ENCODE measurements at places on chromosomes 2 and 18. TPM values are rescaled to one million over a fixed set of nuclear protein-coding genes. Genes with fewer than 3 reads are reported as not detected.

ACMSD gene
- total RNA-seq: not detected

RND3 gene
- total RNA-seq: 24.9 TPM

HRH4 gene
- total RNA-seq: 0.10 TPM

LINC00305 gene
- not detected for total RNA-seq

SERPINB2 gene
- total RNA-seq: 2.0 TPM

ABCG5 gene
- total RNA-seq: not detected

CD207 gene
- not detected for total RNA-seq

MLPH gene
- total RNA-seq: 10.1 TPM

- no peak for DNase-seq
- peak overlapping the region; percentile 23 for H3K27ac ChIP-seq
- H3K4me1 ChIP-seq: peaks cover 2% of the 10 kb centered on the region
- no peaks in the 10 kb centered on the region for H3K27me3 ChIP-seq
- no peaks in the 10 kb centered on the region for H3K36me3 ChIP-seq
- H3K4me3 ChIP-seq: no peak overlapping the region
Observed at GRCh38 chr2:205699515-205700289, 17.4 kb downstream of the NRP2 start.

DNA sequence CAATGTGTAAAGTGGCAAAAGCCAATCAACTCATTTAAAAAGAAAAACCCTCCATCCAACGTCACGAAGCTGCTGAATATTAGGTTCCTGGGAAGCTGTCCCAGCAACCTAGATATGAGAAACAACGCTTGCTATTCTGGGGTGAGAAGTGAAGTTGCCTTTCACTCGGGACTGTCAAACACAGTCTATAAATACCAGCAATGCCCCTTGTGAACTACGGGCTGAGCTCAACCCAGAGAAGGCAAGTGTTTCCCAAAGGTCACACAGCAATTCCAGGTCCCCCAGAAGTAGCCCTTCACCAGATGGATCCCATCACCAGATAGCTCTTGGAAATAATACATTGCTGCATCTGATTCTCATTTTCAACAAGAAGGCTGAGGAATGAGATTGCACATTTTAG, 67.9 kb downstream of the BCL11A start:
- no peaks in the 10 kb centered on the region for H3K4me1 ChIP-seq
- no peak overlapping the region for H3K27ac ChIP-seq
- no peaks in the 10 kb centered on the region for H3K27me3 ChIP-seq
- H3K4me3 ChIP-seq: no peak overlapping the region
- no peaks in the 10 kb centered on the region for H3K36me3 ChIP-seq

- H3K27ac ChIP-seq: no peak overlapping the region
- no peaks in the 10 kb centered on the region for H3K36me3 ChIP-seq
- no peaks in the 10 kb centered on the region for H3K4me1 ChIP-seq
- DNase-seq: no peak
Observed at GRCh38 chr2:140567734-140568133, 1563.1 kb downstream of the LRP1B start.

DNA sequence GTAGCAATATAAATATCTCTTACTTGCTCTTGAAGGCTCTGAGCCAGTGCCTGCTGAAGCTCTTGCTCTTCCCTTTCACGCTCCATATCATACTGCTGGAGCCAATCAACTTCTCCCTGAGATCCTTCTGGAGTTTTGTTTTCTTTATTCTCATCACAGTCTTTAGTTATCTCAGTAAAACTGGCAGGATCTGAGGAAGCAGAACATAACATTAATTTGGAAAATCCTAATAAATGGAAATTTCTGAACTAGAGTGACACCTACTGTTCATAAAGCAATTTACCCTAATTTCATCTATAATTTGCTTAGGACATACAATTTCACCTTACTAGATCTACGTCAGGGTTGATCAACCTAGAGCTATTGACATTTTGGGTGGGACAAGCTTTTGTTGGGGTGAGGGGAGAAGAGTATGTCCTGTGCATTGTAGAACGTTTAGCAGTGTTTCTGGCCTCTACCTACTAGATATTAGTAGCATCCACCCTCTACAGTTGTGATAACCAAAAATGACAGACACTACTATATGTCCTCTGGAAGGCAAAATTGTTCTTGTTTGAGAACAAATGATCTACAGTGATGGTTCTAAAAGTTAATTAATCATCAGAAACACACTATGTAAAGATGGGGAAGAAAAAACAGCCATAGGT, 47.2 kb downstream of the VIL1 start:
- H3K36me3 ChIP-seq: peaks cover under 1% of the 10 kb centered on the region
- H3K27me3 ChIP-seq: no peaks in the 10 kb centered on the region
- DNase-seq: no peak

DNA sequence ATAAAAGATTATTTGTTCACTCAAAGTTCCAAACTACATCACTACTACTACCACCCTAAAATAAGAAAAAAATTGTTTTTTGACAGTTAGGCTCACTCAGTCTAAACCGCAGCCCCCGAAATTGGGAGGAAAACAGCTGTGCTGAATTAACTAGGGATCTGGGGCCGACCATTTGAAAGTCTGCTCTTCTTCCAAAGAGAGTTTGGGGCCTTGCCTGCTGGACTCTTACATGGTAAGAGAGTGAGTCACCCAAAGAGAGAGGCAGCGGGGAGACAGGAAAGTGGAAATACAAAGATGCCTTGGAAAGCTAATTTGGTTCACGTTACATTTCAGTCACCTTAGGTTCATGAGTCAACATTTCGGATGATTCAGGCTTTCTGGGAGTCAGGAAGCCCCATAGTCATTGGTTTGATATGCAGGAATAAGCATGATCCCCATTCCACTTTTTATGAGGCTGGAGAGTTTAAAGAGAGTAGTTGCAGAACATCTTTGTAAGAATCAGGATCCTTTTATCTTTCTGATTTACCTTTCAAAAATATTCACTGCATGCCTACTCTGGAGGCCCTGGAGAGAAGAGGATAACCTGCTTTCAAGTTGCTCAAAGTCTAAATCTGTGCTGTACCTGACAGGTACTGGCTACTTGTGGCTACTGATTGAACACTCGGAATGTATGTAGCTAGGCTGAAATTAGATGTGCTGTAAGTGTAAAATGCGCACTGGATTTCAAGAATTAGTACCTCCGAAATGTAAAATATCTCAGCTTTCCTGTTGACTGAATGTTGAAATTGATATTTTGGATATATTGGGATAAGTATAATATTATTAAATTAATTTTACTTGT, 995 bp upstream of the RTN4 start:
- H3K4me3 ChIP-seq: peak overlapping the region; percentile 28
- H3K27me3 ChIP-seq: no peaks in the 10 kb centered on the region
- H3K36me3 ChIP-seq: no peaks in the 10 kb centered on the region
- no peaks in the 10 kb centered on the region for H3K4me1 ChIP-seq

DNA sequence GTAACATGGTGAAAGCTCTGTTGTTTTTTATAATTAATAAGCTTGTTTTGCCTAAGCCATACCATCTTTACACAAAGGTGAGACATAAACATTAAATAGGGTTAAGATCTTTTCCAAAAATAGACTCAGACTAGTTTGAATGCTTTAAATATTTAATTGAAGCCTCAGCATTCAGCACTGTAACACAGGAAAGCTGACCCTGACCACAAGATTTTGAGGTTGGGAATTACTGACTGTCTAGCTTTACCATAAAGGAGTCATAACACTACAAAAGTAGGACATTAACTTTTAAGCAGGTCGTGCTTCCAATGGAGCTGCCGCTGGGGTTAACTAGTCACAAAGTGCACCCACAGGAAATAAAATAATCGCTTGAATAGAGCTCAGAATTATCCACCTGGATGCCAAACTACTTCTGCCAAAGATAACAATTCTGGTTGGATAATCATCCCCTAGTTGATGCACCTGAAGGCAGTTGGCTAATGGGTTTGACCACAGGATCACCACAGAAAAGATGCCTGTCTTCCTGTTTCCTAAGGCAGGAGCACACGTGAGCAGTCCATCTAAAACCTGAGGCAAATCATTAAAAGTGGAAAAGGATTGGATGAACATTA, 106.2 kb downstream of the COBLL1 start:
- no peak for DNase-seq
- H3K36me3 ChIP-seq: no peaks in the 10 kb centered on the region
- H3K4me3 ChIP-seq: no peak overlapping the region

DNA sequence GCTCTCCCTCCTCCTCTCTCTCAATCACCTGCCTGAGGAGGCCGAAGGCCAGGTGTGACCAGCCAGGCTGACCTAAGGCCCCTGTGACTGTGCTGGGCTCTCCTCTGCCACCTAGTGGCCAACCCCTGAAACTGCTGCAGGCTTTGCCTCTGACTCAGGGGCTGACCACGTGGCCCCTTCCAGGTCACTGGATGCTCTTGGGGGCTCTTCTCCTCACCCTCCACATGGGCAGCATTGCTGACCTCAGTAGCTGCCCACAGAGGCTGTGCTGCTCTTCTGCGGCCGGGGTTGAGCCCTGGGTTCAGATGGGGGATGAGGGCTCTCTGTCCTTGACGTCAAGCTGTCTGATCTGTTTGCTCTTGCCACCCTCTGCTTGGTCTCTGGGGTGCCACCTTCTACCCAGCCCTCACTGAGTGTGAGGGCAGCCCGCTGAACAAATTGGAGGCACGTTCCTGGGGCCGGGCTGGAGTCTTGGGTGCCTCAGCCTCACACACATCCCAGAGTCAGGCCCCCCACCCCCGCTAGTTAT, 122.7 kb downstream of the TWIST2 start:
- H3K27me3 ChIP-seq: no peaks in the 10 kb centered on the region
- no peak overlapping the region for H3K27ac ChIP-seq
- no peaks in the 10 kb centered on the region for H3K4me1 ChIP-seq
- no peaks in the 10 kb centered on the region for H3K36me3 ChIP-seq

- H3K4me1 ChIP-seq: peaks cover 7% of the 10 kb centered on the region
- H3K27me3 ChIP-seq: no peaks in the 10 kb centered on the region
- H3K36me3 ChIP-seq: no peaks in the 10 kb centered on the region
- H3K4me3 ChIP-seq: no peak overlapping the region
Observed at GRCh38 chr18:45617284-45617683, 2.0 kb downstream of the SLC14A2 start.

DNA sequence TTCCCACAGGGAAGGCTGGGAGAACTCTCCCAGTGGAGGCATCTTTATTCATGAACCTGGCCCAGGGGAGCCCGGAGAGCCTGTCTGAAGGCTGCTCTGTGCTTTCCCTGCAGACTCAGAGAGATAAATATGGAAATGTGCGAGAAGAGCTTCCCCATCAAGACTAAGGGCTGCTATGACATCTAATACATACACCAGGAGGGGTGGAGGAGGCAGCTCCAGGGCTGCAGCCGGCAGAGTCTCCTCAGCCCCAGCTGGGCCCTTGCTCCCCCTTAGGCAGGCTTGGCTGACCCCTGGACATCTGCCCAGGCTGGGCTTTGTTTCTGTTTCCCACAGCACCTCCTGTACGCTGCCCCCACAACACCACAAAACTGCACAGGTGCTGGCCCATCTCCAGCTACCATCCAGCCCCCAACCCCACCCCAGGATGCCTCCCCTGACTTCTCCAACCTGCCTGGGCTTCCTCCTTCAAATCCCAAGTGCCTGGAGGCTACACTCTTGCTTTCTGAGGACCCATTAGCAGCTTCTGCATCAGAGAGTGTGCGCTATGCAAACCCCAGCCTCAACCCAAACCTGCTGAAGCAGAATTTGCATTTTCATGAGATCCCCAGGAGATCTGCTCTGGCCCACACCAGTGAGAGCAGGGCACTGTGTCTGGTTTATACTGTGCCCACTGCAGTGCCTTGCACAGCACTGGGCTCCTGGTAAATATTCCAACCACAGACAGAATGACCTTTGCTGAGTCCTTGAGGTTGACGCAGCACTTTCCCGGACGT, 96.8 kb downstream of the VSNL1 start:
- H3K36me3 ChIP-seq: no peaks in the 10 kb centered on the region
- no peaks in the 10 kb centered on the region for H3K4me1 ChIP-seq
- no peaks in the 10 kb centered on the region for H3K27me3 ChIP-seq
- no peak overlapping the region for H3K27ac ChIP-seq
- H3K4me3 ChIP-seq: no peak overlapping the region

DNA sequence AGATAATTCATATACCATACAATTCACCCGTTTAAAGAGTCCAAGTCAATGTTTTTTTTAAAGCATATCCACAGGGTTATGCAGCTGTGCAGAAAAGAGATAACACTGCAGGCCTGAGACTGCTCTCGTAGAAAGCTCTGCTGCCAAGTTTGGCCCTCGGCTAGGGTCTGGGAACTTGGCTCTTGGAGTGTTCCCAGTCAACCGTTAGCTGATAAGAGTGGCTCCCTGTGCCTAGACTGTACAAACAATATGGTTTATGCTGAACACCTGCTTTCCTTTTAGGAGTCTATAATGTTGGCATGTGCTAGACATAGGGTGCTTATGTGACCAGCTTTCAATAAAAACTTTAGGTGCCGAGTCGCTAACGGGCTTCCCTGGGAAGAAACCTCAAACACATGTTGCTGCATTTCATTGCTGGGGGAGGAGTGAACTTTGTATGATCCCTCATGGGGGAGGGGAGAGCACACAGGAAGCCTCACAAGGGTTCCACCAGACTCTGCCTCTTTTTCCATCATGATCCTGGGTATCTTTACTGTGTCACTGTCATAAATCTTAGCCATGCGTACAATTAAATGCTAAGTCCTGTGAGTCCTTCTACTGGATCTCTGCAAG, 34.7 kb downstream of the RFX8 start:
- no peak overlapping the region for H3K27ac ChIP-seq
- peaks cover 2% of the 10 kb centered on the region for H3K4me1 ChIP-seq
- no peaks in the 10 kb centered on the region for H3K27me3 ChIP-seq
- H3K4me3 ChIP-seq: no peak overlapping the region
- no peaks in the 10 kb centered on the region for H3K36me3 ChIP-seq
